Activated T-cell treated with anti-CD3 and anti-CD28 coated beads, Interleukin-2, amount 50 U/mL, for 72 hours (primary cell): ENCODE measurements at places on chromosomes 11 and 22. TPM values are rescaled to one million over a fixed set of nuclear protein-coding genes. Genes with fewer than 3 reads are reported as not detected.

GRCh38 chr11:72336163-72336562 lies 92.2 kb upstream of the PHOX2A start:
- DNase-seq = no peak

OR2D2 gene
- not detected for total RNA-seq

SLC1A2 gene
- not detected for total RNA-seq

DNA sequence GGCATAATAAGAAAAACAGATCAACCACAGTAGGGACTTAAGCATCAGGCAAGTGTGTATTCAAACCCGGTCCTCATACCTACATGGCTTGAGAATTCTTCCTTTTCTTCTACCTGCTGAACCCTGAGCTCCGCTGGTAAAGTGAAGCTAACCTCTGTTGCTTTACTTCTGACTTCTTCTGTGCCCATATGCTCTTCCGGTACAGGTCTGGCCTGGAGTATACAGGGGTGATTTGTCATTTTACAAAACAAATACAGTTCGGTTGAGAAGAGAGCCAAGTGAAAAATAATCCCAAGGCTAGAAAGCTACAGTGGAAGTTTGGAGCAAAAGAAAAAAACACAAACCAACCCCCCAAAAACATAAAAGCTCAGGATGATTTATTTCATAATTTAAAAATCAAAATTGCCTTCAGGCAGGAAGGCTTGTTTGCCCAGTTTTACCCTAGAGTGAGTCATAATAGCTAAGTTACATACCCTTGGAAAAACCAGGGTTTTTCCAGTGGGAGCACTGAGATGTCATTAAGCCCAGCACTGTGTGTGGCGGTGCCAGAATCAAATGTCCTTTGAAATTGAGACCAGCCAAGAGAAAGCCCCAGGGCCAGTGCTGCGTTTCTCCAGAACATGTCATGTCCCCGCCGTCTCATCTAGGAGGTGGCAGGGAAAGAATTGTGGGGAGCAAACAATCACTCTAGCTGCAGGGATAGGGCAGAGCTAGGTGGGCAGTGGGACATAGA lies 305.5 kb upstream of the ISX start:
- DNase-seq = no peak

GRCh38 chr22:37976547-37976946 lies 7.8 kb downstream of the SOX10 start:
- no peak for DNase-seq

ARVCF gene
- total RNA-seq = 5.5 TPM

DNA sequence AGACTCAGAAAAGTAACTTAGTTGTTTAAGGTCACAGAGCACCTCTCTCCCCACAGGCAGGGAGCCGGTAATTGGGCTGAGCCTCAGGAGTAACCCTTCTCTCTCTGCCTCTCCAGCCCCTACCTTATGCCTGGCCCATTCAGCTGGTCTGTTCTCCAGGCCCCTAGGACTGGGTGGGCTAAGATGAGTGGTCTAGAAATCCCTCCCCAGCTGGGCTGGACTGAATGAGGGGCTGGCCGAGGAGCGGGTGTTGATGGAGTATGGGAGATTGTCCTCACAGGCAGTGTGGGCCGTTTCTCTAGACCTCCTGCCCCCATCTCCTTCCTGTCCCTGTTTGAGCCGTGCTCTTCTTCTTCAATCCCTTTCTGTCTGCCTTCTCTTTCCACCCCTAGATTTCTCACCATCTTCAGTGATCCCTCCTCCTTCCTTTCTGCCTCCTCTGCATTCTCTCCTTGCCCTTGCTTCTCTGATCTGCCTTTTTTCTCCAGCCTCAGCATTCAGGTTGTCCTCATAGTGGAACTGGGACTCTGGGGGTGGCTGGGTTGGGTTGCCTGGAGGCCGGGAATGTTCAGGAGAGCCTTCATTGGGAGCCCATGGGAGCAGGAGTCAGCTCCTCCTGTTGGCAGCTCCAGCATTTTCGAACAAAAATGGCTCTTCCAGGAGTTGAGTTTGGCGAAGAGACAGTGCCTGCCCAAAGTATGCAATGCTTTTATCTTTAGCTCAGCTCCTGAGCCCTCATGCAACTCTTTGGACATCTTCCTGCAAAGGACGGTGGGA lies 7.6 kb downstream of the ST3GAL4 start:
- no peak for DNase-seq

GRCh38 chr11:95996621-95997235 lies 72.8 kb upstream of the MTMR2 start:
- no peak for DNase-seq

DNA sequence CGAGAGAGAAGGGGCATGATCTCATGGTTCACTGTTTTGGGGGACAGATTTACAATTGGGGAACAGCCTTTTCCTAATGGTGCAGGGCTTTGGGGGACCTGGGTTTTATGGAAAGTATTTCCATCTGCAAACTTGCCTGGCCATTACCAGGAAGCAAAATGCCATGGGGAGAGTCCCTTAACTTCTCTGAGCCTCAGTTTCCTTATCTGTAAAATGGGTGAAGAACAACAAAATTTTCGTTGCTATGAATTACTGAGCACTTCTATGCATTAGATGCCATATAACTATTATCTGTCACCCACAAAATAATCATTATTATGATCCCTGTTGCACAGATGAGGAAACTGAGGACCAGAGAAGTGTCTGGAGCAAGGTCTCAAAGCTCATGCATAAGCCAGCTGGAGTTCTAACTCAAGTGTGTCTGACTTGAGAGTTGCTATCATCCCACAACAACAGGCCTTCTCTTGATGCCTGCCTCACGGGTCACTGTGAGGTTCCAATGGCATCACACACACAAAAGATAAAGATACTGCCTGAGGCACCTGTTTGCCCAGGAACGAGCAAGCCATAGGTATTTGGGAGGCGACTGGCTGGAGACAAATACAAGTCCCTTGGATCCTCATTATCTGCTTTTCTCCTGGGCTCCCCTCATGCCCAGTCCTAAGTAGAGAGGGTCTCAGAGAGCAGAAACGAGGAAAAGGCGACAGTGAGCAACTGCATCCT lies 15.8 kb downstream of the TPST2 start:
- DNase-seq = no peak

- DNase-seq = no peak
These were observed 30.4 kb upstream of the TMEM86A start for GRCh38 chr11:18668131-18668530.

C11orf91 gene
- not detected for total RNA-seq

DNA sequence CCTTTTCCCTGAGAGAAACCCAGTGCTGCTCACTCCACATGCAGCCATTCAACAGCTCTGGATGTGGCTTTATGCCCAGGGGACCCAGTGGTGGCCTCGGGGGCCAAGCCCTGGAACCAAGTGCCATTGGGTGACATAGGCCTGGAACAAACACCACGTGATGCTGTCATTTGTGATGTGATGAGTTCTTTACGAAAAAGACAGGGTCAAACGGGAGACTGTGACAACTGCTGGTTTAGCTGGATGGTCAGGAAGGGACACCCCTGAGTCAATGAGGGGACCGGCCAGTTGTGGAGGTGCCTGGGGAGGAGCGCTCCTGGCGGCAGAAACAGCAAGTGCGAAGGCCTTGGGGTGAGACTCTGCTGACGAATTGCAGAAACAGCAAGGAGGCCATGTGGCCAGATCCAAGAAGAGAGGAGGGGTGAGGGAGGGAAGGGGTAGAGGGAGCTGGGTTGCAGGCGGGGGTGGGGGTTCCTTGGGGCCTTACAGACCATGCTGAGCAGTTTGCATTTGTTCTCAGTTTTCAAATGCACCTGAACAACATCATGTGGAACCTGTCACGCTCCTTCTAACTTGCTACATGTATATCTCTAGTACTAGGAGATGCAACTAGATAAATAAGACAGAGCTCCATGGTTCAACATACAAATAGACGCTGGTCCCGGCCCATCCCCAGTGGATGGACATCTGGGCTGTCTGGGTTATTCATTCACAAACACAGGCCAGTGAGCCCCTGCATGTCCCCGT lies 56.1 kb downstream of the IGLL5 start:
- DNase-seq = no peak
